ENCODE measurements at places on chromosomes 4 and X. TPM values are rescaled to one million over a fixed set of nuclear protein-coding genes. Genes with fewer than 3 reads are reported as not detected.

Gene OTC
- not detected for total RNA-seq

Gene FHDC1
- total RNA-seq, result 0.35 TPM

Gene ASB9
- total RNA-seq, result 0.55 TPM

DNA sequence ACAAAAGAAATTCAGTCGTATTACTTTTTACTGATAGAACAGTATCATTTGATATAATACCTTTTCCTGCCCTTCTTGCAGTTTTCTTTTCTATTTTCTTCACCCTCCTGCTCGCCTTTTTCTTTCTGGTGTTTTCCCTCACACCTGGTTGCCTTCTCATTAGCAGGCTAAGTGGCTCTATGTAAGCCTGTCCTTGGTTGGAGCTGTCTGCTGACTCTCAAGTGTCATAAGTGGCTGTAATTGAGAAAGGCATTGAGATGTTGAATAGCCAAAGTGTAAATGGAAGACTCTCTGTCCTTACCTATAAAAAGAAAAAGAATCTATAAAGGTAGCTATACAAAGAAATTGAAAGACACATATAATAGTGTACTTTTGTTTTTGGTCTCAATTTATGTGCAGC is 180.7 kb downstream of the ADGRL3 start:
- no peak for DNase-seq

DNA sequence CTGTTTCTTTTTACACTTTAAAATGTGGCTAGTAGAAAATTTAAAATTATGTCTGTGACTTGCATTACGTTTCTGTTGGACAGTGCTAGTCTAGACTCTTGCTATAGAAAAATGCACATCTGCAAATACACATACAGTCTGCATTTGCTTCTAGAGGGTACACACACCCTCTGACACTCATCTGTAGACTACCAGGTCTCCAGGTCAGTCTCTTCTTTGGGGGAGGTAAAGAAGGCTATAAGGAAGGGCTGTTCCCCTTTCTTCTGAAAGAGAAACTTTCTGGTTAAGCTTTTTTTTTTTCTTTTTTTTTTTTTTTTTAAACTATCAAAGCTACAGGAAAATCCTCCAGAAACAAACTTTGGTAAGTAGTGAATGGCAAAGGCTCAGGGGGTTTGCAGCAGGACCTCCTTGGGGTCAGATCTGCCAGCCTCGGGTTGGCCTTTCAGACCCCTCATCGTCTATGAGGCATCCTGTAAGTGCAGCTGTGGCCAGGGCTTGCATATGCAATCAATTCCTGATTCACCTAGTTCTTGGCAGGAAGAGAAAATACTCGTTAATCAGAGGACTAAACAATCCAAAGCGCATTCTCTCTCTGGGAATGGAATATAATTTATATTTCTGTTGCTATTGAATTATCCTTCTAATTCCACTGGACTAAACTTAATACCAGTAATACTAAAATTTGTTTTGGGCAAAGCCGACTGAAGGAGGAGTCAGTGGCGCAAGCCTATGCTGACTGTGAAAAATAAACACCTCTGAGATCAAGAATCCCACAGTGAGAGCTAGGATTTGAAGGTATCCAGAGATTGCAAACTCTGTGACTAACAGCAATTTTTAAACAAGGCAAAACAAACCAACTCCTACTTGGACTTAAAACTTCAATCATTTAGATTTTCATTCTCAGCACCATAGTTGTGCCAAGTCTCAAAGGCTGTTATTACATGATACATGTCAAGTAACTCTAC is 109.3 kb upstream of the TBC1D9 start:
- no peak for DNase-seq

GRCh38 chr4:80709082-80709869 is 321.2 kb upstream of the BMP3 start:
- no peak for DNase-seq

DNA sequence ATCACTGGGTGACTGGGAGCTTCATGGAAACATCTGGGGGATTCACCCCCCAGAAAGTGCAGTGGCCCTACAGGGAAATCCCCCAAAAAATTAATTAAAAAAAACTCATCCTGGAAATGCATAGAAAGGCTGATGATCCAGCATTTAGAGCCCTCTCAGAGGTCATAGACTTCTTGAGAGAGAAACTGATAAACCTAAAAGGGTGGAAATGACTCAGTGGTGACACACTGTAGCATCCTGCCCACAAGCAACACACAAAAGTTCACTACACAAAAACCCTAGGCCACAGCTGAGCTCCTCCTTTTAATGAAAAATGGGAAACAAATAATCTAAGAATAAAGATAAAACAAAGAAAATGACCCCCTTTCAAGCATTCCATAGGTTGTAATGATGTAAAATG is 911.5 kb downstream of the GLUD2 start:
- no peak for DNase-seq

- no peak for DNase-seq
Measured at GRCh38 chr4:110062166-110062565, 136.2 kb downstream of the ELOVL6 start.

DNA sequence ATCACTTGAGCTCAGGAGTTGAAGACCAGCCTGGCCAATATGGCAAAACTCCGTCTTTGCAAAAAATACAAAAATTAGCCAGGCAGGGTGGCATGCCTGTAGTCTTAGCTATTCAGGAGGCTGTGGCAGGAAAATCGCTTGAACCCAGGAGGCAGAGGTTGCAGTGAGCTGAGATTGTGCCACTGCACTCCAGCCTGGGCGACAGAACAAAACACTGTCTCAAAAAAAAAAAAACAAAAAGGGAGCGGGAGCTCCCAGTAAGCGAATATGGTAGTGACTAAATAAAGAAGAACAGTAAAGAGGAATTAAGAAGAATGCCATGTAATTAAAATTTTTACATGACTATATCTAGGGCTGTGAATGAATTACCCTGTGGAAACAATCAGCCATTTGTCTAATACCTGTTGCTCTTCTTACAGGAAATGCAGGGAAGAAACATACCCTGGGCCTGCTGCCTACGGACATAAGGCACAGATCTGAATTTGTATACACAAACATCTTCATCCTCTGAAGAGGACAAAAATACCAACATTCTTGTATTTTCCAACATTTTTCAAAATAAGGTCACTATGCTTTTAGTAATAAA is 11.4 kb downstream of the WDFY3 start:
- DNase-seq, result no peak

GRCh38 chrX:76657499-76657898 is 230.0 kb downstream of the MAGEE1 start:
- no peak for DNase-seq

- no peak for DNase-seq
Measured at GRCh38 chrX:130179579-130180215, 7.9 kb downstream of the RAB33A start.

DNA sequence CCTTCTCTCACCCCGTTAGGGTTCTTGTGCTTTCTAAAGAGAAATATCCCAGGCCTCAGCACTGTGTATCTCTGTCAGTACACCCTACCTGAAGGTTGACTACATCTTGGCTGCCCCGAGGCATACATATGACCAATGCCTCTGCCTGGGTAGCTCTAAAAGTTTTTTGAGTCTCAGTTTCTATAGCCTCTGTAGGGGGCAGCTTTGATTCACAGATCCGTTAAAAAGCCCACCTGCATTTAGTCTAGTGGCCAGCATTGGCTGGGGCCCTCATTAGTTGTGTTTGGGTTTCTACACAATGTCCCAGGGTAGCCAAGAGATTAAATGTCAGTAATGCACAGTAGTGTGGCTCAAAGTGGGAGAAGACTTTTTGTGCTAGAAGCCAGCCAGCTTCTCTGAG is 151.1 kb downstream of the CFAP299 start:
- no peak for DNase-seq

Measured in left ventricle myocardium superior (tissue), 1 donor.